ENCODE measurements at places on chromosomes 4 and X.

- DNase-seq, result no peak
These were observed 38.6 kb downstream of the TRPC5 start for GRCh38 chrX:112043997-112044396.

- no peak for DNase-seq
These were observed 128.5 kb upstream of the ARX start for GRCh38 chrX:25144043-25144940.

- DNase-seq, result no peak
These were observed 6.4 kb upstream of the RBMX2 start for GRCh38 chrX:130395341-130395740.

- no peak for DNase-seq
These were observed 2.5 kb downstream of the SLC25A6 start for GRCh38 chrX:1389181-1389992.

DNA sequence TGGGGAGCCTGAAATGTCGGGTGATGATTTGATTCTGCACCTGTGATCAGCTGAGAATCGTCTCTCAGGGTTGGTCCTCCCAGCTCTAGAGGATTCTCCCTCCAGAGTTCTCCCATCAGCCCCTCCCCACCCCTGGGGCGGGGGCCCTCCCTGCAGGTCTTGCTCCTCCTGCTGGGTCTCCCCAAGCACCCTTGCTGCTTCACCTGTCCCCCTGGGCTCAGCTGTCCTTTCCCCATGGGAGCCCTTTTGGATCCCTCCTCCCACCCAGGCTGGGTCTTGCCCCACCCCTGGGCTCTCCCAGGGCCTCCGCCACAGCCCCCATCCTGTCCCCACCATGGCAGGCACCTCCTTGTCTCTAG is 22.2 kb downstream of the PSAPL1 start:
- no peak for DNase-seq

GRCh38 chr4:120557372-120557771 is 365.2 kb downstream of the PRDM5 start:
- no peak for DNase-seq

DNA sequence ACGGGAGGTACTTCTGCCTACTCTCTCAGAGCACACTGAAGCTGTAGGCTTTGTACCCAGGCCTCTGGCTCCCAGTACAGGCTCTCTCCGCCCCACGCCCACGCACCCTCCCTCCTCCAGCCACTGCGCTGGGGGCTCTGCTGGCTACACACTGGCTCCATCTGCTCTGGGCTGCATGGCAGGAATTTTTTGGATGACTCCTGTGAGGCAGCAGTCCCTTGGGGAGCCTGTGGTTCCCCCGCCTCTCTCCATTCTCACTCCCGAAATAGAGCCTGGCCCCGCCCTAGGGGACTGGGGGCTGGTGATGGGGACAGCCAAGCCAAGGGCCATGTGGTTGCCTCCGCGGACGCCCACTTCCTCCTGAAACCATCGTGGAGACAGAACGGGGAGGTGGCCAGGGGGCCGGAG is 58.1 kb upstream of the ADRA2C start:
- no peak for DNase-seq

DNA sequence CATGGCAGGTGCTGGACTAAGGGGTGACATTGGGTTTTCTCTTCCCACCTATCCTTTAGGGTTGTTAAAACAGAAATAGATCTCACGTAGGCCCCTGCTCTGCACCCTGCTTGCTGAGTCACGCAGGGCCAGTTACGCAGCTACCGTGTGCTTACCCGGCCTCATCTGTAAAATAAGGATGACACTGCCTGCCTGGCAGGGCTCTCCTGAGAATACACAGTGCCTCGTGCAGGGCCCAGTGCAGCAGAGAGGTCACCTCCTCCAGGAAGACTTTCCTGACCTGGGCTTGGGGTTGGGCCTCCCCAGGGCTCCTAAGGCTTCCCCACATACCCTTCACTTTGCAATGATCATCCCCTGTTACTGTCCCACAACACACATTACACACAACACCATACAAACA is 33.6 kb upstream of the JAKMIP1 start:
- DNase-seq, result no peak

- DNase-seq, result no peak
These were observed 56.9 kb upstream of the TADA2B start for GRCh38 chr4:6986072-6986780.

GRCh38 chr4:57080781-57081650 is 29.2 kb downstream of the IGFBP7 start:
- no peak for DNase-seq

- no peak for DNase-seq
These were observed 454.0 kb upstream of the KLHL4 start for GRCh38 chrX:87063642-87064041.

DNA sequence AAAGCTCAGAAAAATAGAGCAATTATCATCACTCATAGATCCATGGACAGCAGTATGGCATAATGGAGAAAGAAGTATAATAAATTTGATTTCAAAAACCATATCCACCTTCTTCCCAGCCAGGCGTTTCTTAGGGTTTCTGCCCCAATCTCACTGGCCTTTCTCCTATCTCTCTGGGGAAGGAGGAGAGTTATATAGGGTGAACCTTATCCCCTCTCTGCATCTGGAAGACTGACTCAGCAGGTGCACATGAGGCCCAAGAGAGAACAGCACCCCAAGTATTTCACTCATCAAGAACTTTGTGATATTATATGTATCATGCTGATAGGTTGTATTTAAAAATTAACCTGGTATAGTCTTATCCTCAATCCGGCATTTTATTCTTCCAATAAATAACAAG is 318.8 kb upstream of the RASGEF1B start:
- DNase-seq, result no peak

GRCh38 chr4:87185146-87185870 is 35.1 kb downstream of the KLHL8 start:
- DNase-seq, result no peak

- DNase-seq, result no peak
These were observed 171.1 kb downstream of the LARP7 start for GRCh38 chr4:112808001-112808400.

GRCh38 chr4:156677656-156678055 is 293.9 kb downstream of the PDGFC start:
- DNase-seq, result no peak

DNA sequence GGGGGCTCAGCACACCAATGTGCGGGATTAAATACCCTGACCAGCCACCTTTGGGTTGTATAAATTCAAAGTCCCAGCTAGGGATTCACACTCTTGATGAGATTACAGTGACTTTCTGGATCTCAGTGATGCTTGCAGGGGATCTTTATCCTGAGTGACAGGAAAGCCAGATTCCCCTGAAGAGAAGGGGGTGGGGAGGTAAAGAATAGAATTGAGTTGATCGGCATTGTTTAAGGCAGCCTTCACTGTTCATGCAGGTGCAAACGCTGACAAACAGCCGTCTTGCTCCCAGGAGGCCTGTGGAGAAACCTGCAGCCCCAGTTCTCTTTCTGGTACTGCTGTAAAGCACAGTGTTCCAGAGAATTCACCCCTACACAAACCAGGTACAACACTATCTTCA is 19.0 kb downstream of the CXXC4 start:
- no peak for DNase-seq

DNA sequence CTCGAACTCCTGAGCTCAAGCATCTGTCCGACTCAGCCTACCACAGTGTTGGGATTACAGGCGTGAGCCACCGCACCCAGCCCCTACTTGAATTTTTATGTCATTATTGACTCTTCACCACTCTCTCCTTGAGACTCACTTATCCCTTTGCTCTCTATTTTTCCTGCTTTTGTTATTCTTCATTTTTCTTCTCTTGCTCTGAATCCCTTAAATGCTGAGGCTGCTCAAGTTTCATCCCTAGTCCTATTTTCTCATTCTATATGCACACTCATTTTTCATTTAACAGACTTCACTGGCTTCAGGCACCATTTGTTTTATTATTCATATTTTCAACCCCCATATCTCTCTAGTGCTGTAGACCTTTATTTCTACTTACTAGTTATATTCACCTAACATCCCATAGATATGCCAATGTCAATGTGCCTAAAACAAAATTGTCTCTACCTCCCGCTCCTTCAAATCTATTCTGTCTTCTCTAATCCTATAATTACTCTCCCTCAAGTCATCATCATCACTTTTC is 85.7 kb downstream of the APOOL start:
- no peak for DNase-seq

GRCh38 chr4:24770667-24771066 is 24.7 kb upstream of the SOD3 start:
- DNase-seq, result no peak

- DNase-seq, result no peak
These were observed 597.9 kb downstream of the GALNTL6 start for GRCh38 chr4:172411149-172411548.

- no peak for DNase-seq
These were observed 469.7 kb upstream of the FGF16 start for GRCh38 chrX:76977452-76977851.

DNA sequence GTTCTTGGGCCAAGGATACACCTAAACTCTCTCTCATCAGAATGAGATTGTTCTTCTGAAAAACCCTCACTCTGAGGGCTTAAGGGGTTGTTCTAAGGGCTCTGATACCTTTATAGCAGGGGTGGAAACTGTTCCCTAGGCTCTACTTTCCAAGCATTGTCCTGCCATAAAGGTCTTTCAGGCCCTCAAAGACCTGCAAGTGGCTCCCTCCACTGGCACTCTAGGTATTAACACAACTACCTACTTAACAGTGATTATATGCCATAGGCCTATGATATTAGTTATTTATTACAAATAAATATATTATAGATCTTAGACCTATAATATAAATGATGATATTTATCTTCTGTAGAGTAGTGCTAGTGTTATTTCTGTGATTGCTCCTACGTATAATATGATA is 473.7 kb upstream of the RPS6KA3 start:
- no peak for DNase-seq

DNA sequence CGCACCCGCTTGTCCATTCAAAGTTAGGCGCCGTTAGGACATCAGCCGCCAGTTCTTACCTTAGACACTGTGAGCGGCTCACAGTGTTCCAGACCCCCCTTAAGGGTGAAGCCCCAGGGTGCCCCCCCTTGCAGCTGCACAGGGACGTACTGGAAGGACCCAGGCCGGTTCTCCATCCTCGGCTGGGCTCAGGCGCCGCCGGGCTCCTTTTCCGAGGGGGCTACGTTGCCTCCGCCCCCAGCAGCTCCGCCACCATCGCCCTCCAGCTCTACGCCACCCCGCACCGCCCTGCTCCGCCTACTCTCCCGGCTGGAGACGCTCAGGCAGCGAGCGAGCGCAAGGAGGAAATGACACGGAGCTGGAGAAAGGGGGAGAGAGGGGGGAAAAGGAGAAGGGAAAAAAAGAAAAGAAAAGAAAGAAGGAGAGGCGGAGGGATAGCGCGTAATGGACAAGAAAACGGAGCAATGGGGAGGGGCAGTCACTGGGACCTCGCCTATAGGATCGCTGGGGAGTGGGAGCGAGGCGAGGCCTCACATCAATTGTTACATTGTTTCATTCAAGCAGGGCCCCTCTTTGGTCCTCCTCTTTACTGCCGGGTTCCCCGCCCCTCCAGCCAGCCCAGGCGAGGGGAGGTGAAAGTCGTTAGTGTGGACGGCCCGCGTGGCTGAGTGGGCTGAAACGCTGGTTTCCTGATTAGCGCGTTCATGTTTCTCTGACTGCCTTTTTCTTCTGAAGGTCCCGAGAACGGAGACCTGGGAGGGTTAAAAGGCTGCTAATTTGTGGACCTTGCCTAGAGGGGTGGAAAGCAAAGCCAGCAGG is at the start of gene SHROOM4:
Gene SHROOM4 (minus strand): TSS at position 352 of the 819 bp plus-strand sequence. CDS start 176 bp downstream, at position 176.
- DNase-seq, result no peak

- DNase-seq, result no peak
These were observed 57.8 kb upstream of the BEND2 start for GRCh38 chrX:18278449-18278848.

DNA sequence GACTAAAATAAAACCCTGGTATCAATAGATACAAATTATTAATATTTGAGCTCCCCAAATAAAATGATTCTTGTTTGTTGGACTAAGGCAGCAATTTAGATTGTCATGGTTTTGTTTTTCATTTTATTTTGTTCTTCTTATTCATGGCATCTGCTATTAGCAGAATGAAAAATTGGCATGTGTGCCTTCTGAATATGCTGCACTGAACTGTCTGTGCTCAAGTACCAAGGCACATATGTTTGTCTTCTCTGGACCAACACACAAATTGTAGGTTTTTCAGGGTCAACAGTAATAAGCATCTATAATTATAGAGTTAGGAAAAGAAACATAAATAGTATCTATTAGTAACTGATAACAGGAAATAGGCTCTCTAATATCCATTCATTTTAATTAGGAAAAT is 121.1 kb downstream of the BANK1 start:
- DNase-seq, result no peak

GRCh38 chrX:18146954-18147353 is 73.7 kb downstream of the BEND2 start:
- DNase-seq, result no peak

GRCh38 chrX:15207384-15207783 is 62.5 kb downstream of the ASB9 start:
- no peak for DNase-seq

DNA sequence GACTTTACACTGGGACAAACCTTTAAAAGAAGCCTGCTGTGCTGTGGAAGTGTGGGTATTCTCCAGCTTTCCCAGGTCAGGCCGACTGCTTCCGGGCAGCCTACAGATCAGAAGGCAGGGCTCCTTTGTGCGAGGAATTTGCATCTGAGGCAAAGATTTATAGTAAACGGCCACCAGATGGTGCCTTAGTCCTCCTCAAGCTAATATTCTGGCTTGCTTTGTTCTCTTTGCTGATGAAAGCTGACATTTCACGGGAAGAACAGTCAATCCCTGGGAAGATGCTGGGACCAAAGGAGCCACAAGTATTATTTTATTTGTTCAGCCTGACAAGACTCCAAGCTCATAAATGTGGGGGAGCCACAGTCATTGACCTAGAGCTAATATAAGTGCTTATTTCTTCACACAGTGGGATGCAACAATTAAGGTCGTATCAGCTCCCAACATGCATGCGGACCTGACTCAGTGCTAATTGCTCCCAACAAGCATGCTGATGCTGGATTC is 120.7 kb upstream of the TRIM2 start:
- peak; percentile 15 for DNase-seq

- DNase-seq, result no peak
These were observed 15.8 kb upstream of the VEGFD start for GRCh38 chrX:15399962-15400391.

DNA sequence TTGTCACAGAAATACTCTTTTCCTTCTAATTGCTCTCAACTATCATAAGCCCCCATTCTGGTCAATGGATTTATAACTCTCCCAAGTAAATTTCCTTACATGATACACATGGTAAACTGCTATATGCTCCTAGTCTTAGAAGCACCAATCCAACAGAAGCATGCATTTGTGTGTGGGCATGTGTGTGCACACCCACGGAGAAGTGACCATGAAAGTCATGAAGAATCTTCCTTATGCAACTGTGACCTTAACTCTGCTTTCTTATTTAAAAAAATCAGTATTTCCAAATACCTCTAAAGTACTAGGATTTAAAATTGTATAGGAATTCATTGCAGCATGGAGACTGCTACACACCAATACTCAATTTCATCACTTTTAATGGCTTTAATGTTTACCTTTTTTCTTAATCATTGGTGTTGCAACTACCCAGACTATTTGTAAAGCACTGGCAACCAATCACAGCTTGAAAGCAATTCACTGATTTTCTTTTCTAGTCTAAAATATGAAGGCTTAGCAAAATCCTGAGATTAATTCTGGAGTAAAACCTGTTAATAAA is 47.6 kb downstream of the MAML3 start:
- no peak for DNase-seq

GRCh38 chrX:48584698-48585097 is 10.4 kb downstream of the RBM3 start:
- no peak for DNase-seq

- DNase-seq, result no peak
These were observed 14.1 kb downstream of the NOP14 start for GRCh38 chr4:2948895-2949781.

- no peak for DNase-seq
These were observed 27.9 kb upstream of the UGT2B4 start for GRCh38 chr4:69523385-69524132.

GRCh38 chr4:118389721-118390120 is 36.9 kb upstream of the PRSS12 start:
- no peak for DNase-seq

Data from stimulated activated CD8-positive, alpha-beta memory T cell treated with anti-CD3 and anti-CD28 coated beads, Interleukin-4, amount 100 ng/mL, for 4 hours (primary cell).